ENCODE measurements at places on chromosomes 11 and 22.

DNA sequence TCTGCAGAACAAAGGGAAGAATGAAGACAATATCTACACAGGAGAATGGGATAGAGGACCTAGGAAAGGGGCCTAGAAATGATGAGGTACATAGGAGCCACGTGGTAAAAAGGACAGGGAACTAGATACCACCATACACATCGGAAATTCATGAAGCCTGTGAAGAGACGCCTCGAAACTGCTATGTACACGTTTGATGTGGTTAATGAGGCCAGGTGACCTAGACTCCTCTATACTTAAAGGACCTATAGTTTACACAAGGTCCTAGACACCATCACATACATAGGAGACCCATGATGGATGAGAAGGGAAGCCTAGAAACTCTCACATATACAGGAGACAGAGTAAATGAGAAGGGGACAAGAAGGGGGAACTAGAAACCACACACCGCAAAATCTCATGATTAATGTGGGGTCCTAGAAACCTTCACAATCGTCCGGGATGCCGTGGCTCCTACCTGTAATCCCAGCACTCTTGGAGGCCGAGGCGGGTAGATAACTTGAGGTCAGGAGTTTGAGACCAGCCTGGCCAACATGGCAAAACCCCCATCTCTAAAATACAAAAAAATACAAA, 23.8 kb downstream of the RHBDD3 start:
- no peak for ATAC-seq

- no peak for ATAC-seq
Observed at GRCh38 chr11:30653606-30654005, 67.5 kb upstream of the MPPED2 start.

DNA sequence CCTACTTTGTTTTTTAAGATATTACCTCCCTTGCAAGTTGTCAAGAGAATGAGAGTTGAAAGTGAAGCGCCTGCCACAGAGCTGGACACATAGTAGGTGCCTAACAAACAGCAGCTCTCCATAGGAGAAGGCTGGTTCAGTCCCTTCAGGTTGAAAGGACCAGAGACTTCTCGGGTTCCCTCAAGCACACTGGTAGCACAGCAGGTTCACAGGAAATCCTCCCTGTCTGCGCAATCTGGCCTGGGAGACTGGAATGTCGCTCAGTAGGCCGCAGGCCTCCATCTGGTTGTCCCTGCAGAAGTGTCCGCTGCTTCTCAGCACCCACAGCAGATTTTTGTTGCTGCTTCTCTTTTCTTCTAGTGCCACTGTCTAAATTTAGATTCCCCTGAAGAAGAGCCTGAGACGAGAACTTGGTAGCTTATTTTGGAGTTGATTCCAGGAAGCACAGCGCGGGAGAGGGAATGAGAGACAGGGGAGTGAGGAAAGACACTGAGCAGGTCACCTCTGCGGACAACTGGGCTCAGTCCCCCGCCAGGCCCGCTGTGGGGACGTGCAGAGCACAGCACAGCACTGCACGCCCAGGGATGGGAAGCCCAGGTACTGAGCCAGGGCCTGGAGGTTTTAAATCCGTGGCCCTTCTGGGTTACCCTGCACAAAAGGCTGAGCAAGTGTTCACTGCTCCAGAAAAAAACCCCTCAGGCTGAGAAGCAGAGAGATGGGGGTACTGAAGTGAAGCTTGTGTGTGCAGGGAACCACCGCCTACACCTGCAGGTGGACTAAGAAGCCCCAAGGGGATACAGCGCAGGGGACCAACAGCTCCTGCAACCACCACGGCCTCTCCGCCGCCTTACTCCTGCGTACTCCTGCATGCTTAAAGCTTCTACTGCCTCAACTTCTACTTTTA, 31.6 kb downstream of the RBX1 start:
- ATAC-seq: no peak

GRCh38 chr11:35305670-35306382, 113.5 kb downstream of the SLC1A2 start:
- peak; percentile 98 for ATAC-seq

GRCh38 chr22:49462795-49463194, 364.9 kb downstream of the BRD1 start:
- ATAC-seq: no peak

DNA sequence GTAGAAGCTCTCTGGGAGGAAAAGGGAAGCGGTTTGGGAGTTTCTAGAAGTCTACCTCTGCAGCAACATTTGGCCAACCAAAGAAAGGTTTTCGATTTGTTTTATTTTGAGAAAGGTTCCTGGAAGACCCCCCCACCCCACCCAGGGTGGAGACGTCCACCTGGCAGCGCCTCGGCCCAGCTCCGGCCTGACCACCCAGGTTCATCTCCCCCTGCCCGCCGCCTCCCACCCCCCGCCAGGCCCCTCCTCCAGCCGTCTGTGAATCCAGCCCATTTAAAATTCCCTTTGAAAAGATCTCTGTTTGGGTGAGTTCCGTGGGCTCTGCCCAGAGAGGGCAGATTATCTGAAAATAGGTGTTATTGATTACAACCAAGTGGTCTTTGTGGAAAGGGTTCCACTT, 43.3 kb downstream of the KCNJ1 start:
- ATAC-seq: no peak

DNA sequence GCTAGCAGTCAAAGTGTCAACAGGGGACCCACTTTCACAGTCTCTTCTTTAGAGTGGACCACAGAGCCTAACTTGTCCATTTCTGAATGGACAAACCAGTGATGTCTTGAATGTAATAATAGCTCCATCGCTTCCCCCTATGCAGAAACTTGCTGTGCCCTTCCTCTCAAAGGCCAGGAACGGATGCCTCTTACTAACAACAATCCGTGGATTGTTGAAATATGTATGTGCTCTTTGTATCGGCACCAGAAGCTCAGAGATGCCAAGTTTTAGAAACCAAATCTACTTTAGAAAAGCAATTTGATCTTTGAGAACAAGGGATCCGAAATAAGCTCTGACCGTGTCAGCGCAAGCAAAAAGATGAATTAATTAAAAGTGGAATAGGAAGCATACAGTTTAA, 259.5 kb upstream of the POU2AF2 start:
- ATAC-seq: no peak

DNA sequence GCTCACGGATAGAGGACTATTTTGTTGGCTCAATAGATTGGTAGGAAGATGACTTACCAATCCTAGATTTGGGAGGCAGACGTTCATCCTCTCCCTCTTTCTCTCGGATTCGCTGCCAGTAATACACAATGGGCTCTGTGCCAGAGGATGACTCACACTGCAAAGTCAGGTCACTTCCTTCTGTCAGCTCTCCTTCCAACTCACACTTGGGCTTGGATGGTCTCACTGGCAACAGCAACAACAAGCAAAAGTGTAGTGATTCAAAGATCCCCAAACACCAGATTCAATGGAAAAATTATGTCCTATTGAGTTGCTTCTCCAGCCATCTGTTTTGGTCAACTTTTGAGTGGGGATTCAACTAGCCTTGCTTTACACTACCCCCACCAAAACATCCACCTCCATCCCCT, 21.7 kb upstream of the HSPA8 start:
- ATAC-seq: peak; percentile 93

DNA sequence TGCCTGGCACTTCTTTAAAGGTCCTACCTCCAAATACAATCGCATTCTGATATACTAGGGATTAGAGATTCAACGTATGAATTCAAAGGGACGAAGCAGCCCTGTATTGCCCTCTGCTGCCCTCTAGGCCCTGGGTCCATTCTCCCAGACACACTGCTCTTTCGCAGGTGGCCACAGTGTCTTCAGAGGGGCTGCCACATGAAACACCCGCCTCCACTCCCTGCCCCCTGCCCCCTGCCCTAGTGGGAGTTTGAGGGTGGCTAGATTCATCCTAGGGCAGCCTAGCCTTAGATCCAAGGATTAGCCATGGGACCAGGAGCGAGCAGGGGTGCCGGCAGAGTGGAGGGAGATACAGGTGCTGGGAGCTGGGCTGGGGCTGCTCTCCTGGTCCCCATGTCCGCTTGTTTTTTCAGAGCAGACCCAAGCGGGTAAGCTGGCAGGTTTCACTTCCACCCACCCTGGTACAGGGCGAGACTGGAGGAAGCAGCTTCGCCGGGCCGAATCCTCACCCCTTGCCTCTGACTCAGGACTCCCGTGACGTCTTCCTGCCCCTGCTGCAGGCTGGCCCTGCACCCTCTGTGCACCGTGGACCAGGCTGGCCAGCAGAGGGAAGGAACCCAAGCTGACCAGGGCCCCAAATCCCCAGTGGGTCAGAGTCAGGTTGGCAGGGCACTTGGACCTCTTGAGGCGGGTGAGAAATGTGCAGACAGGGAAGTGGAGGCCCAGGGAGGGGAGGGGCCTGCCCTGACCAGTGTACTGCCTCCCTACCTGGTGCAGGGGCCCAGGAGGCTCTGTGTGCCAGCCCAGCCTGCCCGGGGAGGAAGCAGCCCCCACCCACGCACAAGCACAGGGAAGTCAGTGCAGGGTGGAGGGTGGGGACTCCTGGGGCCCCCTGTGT, 28.4 kb upstream of the HMOX1 start:
- no peak for ATAC-seq

GRCh38 chr11:56543739-56544138, 682 bp upstream of the OR5M11 start:
- no peak for ATAC-seq

DNA sequence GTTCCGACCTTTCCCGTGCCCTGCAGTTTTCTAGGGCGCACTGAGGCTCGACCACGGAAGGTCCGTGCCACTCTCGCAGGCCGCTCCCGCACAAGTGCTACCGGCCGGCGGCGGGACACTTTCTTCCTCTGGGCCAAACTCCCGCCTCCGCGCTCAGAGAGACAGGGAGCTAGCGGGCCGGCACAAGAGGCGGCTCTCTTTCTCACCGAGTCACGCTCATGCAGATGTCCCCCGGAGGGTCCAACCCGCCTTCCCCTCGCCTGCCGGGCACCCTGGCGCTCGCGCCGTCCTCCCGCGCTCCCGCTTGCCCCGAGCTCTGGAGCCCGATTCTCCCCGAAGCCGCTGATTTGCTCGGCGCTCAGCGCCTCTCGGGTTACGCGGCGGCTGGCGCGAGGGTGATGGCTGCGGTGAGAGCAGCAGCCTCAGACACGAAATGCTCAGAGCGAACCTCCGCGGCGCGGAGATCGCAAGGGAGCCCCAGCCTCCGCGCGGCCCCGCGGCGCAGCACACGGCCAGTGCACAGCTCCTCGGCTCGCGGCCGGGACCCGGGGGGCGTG, 1.0 kb downstream of the LMO1 start:
- ATAC-seq: peak; percentile 78

- peak; percentile 94 for ATAC-seq
Observed at GRCh38 chr11:9821008-9821752, 157.3 kb downstream of the SWAP70 start.

GRCh38 chr11:6094186-6094585, 13.3 kb upstream of the OR56B4 start:
- ATAC-seq: no peak

- ATAC-seq: no peak
Observed at GRCh38 chr22:36922711-36923110, 9.3 kb downstream of the CSF2RB start.

DNA sequence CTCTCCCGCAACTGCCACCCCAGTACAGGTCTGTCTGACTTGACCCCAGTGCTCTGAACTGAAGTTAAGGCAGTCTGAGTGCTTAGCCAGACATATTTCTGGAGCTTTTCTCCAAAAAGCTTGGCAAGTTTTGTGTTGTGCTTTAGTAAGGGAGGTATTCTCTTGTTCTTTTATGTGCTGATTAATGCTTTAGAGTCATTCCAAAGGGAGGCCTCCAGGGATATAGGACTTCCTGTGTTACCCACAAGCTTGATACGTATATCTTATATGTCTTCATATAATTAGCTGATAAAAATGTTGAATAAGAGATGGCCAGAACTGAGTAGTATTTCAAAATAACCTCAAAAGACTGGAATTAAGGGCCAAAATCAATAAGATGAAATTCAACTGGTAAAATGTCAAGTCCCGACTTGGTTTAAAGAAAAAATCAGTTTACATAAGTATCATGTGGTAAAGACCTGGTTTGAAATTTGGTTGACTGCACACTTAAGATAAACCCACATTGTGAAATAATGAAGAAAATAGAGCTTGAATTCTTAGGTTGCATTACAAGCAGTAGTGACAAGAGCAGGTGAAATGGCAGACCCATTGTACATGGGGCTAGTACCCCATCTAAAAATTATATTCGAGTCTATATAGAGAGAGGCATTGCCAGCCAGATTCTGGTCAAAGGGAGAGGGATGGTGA, 226.9 kb downstream of the SNX19 start:
- ATAC-seq: no peak

DNA sequence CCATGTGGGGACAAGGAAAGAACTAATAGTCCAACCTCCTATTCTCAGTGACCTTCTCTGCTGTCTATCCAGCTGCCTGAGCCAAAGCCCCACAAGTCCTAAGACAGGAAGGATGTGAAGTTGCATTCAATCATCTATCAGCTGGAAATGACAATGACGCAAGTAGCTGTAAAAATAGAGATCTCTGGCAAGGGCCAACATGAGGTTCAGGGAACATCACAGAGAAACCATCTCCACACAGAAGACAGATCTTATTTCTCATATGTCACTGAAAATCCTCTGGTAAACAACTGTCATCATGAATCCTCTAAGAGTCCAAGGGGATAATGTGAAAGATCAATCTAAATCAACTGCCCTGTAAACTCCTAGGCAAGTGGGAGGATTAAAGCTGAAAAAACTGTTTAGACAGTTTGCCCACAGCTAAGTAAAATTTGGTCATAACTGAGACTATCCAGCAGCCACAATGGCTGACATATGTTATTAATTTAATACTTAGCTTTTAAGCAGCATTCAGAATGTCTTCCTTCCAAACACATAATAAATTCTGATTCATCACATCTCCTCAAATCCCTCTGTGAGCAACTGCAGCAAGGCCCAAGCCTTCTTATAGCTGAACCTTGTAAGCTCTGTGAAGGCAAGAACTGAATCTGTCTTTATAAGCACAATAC, 52.1 kb downstream of the ALG9 start:
- peak; percentile 86 for ATAC-seq

DNA sequence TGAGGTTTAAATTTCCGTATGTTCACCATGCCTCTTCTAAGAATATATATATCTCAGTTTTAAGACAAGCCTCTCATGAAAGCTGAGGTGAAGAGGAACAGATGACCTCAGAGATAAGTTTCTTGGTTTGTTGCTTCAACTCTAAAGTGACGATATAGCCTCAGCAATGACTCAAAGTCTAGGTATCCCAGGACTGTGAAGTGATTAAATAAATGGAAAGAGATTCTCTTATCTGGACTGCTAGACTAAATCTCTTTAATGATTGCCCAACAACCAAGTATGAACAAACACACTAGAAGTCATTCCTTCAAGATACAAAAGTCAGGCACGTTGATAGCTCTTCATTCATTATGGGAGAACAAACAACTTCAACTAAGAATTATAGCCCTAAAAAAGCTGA, 15.3 kb downstream of the CADM1 start:
- ATAC-seq: peak; percentile 73

DNA sequence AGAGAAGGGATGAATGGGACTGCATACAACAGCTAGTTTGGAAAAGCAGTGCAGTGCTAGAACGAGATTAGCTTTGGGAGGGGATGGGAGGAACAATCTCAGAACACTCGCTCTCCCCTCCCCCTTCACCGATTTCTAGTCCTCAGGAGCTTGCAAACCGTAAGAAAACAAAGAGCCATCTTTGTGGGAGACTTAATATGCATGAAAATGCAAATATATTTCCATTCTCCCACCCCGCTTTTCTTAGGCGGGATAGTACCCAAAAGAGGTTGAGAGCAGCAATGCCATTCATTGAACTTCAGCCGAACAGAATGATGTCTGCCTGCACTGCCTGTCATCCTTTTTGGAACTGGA, 1.1 kb downstream of the SPINDOC start:
- ATAC-seq: peak; percentile 14

GRCh38 chr22:16815073-16815472, 10.1 kb downstream of the XKR3 start:
- ATAC-seq: no peak

Data from SK-N-SH treated with all-trans-retinoic acid at 6 μM for 48 hours (cell line).